ENCODE measurements at places on chromosomes 12 and 14.
A peak's percentile ranks its signal among the peaks of the same experiment; 100 is the strongest.

GRCh38 chr12:111445726-111446581 is 40.2 kb downstream of the SH2B3 start:
- DNase-seq = no peak

DNA sequence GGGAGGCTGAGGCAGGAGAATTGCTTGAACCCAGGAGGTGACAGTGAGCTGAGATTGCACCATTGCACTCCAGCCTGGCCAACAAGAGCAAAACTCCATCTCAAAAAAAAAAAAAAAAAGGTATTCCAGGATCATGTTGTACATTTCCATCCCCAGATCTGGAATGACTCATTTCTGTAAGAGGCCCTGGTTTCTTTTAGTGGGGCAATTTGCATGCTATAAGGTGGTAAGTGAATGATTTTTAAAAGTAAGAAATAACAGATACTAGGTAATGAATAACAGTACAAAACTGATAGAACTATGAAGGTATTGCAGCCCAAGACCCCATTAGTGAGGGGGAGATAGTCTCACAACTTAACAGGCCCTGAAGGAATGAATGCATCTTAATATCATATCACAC is 17.7 kb upstream of the ADCK1 start:
- no peak for DNase-seq

DNA sequence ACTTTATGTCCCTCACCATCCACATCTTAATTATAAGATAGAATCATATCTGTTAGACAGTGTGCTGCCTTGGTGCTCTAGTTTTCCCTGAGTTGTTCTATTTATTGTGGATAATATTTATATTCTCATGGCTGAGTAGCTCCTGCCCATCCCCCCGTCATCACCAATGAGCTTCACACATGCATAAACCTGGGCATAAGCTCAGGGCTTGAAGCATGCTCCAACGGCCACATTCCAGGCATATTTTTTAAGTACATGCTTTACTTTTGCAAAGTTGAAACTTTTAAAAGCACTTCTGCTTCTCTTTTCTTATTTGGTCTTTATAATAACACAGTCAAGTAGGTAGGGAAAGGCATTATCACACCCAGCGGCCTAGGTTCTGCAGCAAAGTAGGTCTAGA is 3.4 kb upstream of the FBXO34 start:
- DNase-seq = peak; percentile 23

- DNase-seq = no peak
Measured at GRCh38 chr12:15014708-15015107, 41.9 kb downstream of the PDE6H start.

DNA sequence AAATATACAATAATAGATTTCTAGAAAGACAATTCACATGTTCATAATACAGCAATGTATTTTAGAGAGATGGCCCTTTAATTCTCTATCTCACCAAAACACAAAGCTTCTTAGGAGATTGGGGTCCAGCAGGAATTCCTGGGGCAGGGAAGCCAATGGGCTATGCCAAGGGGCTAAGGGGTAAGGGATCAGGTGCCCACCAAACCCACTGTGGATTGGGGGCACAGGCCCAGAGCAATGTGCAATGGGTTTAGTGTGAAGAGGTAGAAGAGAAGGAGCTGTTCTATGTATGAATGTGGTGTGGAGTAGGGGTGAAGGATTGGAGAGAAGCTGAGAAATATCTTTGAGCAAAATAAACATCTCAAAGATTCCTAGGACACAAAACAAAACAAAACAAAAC is 2.6 kb downstream of the HOXC13 start:
- DNase-seq = no peak

GRCh38 chr12:108187831-108188230 is 58.7 kb downstream of the WSCD2 start:
- DNase-seq = no peak

- DNase-seq = no peak
Measured at GRCh38 chr14:84409435-84409834, 1120.5 kb upstream of the FLRT2 start.

GRCh38 chr12:128467882-128468281 is 200.9 kb downstream of the TMEM132C start:
- no peak for DNase-seq

DNA sequence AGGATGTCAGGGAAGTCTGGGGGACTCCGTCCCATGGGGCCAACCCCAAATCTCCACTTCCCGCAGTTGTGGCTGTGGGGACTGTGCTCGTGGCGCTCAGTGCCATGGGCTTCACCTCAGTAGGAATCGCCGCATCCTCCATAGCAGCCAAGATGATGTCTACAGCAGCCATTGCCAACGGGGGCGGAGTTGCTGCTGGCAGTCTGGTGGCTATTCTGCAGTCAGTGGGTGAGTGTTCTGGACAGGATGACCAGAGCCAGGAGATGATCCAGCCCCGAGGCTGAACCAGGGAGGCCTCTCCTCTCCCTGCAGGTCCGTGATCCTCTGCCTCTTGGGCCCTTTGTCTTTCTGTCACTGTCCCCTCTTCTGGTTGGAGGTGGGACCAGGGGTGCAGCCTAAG is 8.8 kb upstream of the IFI27 start:
- no peak for DNase-seq

DNA sequence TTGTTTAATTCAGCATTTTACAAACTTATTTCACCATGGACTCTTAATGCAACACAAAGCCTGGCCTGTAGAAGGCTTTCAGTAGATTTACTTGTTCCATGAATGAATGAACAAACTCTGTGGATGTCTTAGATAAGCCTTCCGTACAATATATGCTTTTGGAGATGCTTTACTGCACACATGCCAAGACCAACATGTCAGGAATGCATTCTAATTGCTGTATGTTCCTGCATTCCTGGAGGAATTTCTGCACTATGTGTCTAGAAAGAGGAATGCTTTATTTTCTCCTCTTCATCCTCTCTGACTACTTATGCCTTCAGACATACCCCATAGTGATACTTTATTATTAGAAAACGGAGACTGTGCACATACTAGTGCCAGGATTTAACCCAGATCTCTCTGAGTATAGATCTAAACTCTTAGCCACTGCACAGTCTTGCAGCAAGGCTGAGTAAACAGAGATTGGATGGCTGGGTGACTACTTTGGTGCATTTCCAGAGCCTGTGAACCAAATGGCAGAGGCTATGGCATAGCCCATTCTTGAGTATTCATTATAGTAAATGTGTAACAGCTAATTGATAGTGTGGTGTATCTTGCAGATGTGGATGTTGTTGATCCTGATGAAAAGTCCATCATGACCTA is 108.2 kb downstream of the SYNE2 start:
- no peak for DNase-seq

GRCh38 chr14:73665130-73665529 is 20.3 kb downstream of the DNAL1 start:
- DNase-seq = no peak

DNA sequence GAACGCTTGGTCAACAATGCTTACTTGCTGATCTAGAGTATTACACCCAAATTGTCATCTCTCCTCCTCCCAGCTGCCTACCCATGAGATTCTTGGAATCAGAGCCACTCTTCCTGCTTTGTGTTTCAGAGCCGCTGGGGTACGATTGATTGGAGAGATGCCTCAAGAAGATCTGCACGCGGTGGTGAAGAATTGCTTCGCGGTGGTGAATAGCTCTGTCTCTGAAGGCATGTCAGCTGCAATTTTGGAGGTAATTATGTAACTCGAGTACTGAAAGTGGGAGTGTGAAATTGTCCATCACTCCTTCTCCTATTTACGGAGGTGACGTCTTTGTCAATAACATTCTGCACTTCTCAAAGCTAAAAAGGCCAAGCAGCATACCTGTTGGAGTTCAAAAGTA is 93.9 kb downstream of the GLT1D1 start:
- no peak for DNase-seq

DNA sequence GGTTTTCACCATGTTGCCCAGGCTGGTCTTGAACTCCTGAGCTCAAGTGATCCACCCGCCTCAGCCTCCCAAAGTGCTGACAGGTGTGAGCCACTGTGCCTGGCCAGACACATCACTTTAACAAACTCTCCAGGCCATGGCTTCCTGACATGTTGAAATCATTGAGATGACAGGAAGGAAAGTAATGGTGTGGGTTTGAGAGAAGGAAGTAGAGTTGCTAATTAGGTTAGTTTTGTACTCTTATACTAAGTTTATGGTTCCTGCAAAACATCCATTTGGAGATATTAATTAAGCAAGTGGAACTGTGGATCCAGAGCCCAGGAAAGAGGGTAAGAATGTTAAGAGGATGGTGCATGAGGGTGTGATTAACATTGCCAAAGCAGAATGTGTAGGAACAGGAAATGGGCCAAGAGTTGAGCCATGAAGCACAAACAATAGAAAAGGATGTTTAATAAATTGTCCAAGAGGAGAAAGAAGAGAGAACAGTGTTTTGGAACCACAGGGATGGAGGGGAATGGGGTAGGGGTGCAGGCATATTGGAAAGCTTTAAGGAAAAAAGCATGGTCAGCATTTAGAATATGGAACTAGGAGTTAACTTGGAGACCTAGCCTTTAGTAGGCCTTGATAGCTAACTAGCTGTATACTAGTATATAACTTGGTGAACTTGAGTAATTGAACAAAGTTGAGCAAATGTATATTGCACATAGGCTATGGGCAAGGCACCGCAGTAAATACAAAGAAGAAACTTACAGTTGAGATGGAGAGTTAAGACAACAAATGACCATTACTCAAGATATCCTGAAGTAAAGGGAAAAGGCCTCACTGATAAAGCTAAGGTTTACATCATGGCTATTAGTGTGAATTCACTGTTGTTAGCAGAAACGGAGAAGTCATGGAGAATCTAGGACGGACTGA is 91.3 kb upstream of the DNM1L start:
- no peak for DNase-seq

DNA sequence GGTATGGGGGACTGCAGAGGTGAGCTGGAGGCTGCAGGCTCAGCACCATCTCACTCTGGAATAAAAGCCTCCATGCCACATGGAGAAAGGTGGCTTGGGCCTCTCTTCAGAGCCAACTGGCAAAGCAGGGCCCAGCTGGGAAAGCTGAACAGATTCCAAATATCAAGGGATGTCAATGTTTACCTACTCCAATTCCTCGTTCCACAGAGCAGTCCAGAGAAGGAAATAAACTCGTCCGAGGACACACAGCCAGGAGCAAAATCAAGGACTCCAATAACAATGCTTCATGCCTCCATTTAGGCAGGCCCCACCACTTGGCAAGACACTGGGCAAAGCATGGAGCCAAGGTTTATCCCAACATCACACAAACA is 36.3 kb upstream of the PNMA1 start:
- DNase-seq = no peak

- peak; percentile 49 for DNase-seq
Measured at GRCh38 chr12:43282106-43282505, 269.9 kb downstream of the ADAMTS20 start.

GRCh38 chr12:95545731-95546490 is 5.4 kb downstream of the USP44 start:
- DNase-seq = no peak

- DNase-seq = no peak
Measured at GRCh38 chr14:104880584-104881210, 15.6 kb downstream of the CEP170B start.

- no peak for DNase-seq
Measured at GRCh38 chr12:132277374-132277941, 51.9 kb downstream of the GALNT9 start.

DNA sequence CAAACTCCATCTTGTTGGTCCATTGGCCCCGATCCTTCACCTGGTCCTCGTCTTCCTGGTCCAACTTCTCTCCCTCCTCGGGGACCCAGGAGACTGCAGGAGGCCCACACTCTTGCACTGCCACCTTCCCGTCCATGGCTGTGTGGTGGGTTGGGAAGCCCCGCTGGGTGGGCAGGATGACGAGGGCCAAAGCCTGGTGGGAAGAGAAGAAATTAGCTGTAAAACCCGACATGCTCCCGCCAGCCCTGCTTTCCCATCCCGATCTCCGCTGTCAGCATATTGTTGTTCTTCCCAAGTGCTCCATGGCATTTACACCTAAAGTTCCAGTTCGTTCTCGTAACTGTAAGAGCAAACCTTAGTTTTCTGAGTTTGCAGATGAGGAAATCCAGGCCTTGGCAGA is 4.1 kb downstream of the SLC6A12 start:
- DNase-seq = no peak

DNA sequence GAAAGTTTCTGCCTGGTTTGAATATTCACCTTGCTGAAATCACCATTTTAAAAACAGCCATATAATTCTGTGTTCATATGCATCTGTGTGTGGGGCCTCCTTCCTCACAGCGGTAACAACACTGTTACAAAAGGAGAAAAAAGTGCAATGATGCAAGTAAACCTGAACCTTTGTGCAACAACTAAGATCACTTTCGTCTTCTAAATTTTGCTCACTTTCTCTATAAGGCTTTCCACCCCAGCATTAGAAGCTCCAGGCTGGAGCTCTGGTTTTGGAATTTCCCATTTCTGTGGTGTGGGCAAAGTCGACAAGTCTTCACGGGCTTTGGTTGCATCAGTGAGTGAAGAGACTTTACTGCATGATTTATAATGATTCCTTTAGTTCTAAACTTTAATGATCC is 18.4 kb downstream of the FGD6 start:
- no peak for DNase-seq

DNA sequence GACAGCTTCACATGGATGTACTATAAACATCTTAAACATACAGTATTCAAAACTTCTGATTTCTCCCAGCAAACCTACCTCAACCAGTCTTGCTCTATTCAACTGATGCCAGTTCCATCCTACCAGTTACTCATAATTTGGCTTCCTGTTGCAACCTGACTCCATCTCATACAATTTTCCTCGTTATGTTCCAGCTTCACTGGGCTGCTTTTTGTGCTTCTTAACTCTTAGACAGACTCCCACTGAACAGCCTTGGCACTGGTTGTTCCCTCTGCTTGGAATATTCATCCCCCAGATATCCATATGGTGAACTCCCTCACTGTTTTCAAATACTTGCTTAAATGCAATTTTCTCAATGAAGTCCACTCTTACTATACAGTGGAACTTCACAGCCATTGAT is 249.2 kb downstream of the AEBP2 start:
- DNase-seq = no peak

DNA sequence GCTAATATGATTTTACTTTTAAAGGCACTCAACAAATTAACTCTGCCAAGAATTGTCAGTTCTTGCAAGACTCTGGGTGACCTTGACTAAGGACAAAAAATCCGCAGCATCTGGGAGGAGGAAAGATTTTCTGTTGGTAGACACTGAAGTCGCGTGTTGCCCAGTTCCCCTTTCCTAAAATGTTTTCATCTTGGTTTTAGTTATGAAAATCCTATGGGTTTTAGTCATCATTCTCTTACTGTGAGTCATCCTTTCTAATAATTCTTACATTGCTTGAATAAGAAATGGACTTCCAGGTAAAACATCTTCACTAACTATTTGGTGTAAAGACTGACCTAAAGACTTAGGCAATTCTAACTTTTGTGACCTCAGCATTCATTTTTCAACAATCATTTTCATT is 9.1 kb downstream of the GSG1 start:
- peak; percentile 58 for DNase-seq
